NCI-H1930 (cell line): ENCODE measurements at places on chromosomes 6 and 20.

DNA sequence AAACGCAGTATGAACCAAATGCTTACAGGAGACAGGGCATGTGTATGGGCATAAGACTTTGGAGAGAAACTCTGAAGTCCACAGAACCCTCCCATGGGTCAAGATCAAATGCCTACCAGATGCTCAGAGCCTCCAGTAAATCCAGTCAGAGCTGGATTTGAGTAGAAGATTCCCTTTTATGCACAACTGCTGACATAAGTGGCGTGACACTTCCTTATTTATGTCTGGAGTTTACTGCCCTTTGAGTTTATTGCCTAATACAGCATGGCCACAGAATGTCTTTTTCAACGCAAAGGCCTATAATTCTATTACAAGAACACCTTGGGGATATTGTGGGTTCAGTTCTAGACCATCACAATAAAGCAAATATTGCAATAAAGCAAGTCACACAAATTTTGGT lies 220.0 kb upstream of the FOXQ1 start:
- no peak for DNase-seq

DNA sequence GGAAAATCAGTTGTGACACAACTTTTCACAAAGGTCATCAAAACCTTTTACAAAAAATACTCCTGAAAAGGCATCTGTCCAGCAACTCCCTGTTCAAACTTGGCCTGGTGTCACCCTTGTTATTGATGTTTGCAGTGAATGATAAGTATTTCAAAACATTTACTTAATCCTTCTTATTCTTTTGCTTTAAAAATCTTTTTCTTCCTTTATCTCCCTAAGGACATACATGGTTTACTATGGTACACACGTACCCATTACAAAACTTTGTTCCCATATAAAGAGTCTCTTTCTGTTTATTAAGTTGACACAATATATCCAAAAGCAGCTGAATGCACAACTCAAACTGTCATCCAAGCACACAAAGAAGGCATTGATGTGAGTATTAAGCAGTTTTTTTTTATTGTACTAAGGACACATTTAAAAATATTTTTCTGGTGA lies 17.5 kb downstream of the GSTA2 start:
- no peak for DNase-seq

GRCh38 chr6:151254451-151255081 lies 14.8 kb downstream of the AKAP12 start:
- DNase-seq: no peak

- DNase-seq: no peak
Observed at GRCh38 chr6:36928547-36928918, 26.0 kb upstream of the PI16 start.
